ENCODE measurements at places on chromosomes 5 and 9. TPM values are rescaled to one million over a fixed set of nuclear protein-coding genes. Genes with fewer than 3 reads are reported as not detected.

IFNA21 gene
- total RNA-seq, result not detected

CEP78 gene
- 21.7 TPM for total RNA-seq

PCDHGB3 gene
- total RNA-seq, result 4.1 TPM

ASTN2 gene
- 10.0 TPM for total RNA-seq

LCN1 gene
- total RNA-seq, result not detected

NR5A1 gene
- total RNA-seq, result 1.2 TPM

SPATA31C1 gene
- not detected for total RNA-seq

- H3K4me1 ChIP-seq, result no peaks in the 10 kb centered on the region
- H3K27me3 ChIP-seq, result peaks cover 2% of the 10 kb centered on the region
- no peak overlapping the region for H3K27ac ChIP-seq
- no peaks in the 10 kb centered on the region for H3K36me3 ChIP-seq
- DNase-seq, result no peak
Observed at GRCh38 chr5:43839218-43839617, 236.2 kb downstream of the NNT start.

- no peaks in the 10 kb centered on the region for H3K4me1 ChIP-seq
- peaks cover 6% of the 10 kb centered on the region for H3K36me3 ChIP-seq
- H3K27ac ChIP-seq, result no peak overlapping the region
- no peak overlapping the region for H3K4me3 ChIP-seq
Observed at GRCh38 chr9:91786132-91786896, 163.7 kb downstream of the ROR2 start.

DNA sequence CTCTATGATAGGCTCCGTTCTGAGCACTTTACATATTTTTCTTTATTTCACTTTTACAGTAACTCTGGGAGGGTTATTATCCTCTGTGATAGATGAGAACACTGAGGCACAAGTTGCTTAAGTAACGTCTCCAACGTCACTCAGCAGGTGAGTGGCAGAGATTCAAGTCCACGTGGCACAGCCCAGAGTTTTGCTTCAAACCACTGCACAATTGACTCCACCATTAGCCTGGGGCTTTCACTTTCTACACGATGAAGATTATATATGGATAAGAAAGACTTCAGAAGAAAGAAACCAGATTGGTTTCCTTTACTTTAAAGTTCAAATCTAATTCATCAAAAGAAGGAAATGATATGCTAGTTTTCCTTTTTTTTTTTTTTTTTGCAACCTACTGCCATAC, 245.9 kb downstream of the SYK start:
- no peak for DNase-seq
- H3K27ac ChIP-seq, result no peak overlapping the region
- no peak overlapping the region for H3K4me3 ChIP-seq
- H3K27me3 ChIP-seq, result peaks cover 2% of the 10 kb centered on the region

DNA sequence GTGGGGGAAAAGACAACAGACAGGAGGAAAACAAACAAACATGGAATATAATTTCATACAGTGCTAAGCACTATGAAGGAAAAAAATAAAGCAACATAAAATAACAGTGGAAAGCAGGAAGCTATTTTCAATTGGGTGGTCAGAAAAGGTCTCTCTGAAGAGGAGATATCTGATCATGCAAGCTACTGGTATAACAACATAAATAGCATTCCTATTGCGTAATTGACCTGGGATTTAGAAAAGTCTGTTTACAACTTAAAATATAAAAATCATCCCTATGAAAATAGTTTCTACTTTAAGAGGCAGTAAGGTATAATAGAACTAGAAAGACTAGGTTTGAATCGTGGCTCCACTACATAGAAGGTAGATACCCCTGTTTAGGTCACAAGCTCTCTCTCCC, 61.4 kb downstream of the FBXW11 start:
- peaks cover 17% of the 10 kb centered on the region for H3K4me1 ChIP-seq
- DNase-seq, result no peak
- H3K27me3 ChIP-seq, result no peaks in the 10 kb centered on the region
- H3K4me3 ChIP-seq, result no peak overlapping the region
- H3K36me3 ChIP-seq, result no peaks in the 10 kb centered on the region

GRCh38 chr9:128995791-128996190, 32.3 kb downstream of the SH3GLB2 start:
- peaks cover 38% of the 10 kb centered on the region for H3K36me3 ChIP-seq
- DNase-seq, result no peak
- no peak overlapping the region for H3K4me3 ChIP-seq
- peak overlapping the region; percentile 26 for H3K27ac ChIP-seq

- DNase-seq, result no peak
- peaks cover 8% of the 10 kb centered on the region for H3K4me1 ChIP-seq
- no peaks in the 10 kb centered on the region for H3K36me3 ChIP-seq
- H3K27ac ChIP-seq, result no peak overlapping the region
- peaks cover 7% of the 10 kb centered on the region for H3K27me3 ChIP-seq
Observed at GRCh38 chr5:133807348-133807747, 161.1 kb downstream of the C5orf15 start.

DNA sequence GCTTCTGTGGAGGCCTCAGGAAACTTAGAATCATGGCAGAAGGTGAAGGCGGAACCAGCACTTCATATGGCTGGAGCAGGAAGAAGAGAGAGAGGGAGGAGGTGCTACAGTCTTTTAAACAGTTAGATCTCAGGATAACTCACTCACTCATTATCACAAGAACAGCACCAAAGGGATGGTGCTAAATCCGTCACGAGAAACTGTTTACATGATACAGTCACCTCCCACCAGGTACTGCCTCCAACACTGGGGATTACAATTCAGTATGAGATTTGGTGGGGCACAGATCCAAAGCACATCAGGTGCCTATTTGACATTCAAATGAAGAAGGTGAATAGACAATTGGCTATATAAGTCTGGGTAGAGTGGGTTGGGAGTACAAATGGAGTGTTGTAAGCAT, 35.2 kb downstream of the FKTN start:
- DNase-seq, result no peak
- peaks cover 5% of the 10 kb centered on the region for H3K27me3 ChIP-seq
- no peak overlapping the region for H3K27ac ChIP-seq
- H3K36me3 ChIP-seq, result peaks cover 23% of the 10 kb centered on the region
- no peak overlapping the region for H3K4me3 ChIP-seq

DNA sequence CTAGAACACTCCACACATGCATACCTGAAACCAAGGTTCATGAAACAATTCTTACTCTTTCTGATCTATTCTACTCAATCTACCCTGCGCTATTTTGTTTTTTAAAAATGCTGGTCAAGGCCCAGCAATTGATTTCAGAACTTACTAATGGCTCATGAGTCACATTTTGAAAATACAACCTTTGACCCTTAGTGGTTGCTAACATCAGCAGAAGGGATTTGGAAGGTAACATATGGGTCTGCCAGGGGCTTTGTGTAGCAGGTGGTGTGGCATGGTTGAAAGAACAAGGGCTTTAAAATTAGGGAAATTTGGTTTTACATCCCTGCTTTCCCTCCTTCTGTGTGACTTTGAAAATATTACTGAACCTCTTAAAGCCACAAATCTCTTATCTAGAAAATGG, 101.4 kb downstream of the ATG10 start:
- no peak for DNase-seq
- H3K4me3 ChIP-seq, result no peak overlapping the region
- H3K4me1 ChIP-seq, result no peaks in the 10 kb centered on the region
- no peaks in the 10 kb centered on the region for H3K36me3 ChIP-seq

DNA sequence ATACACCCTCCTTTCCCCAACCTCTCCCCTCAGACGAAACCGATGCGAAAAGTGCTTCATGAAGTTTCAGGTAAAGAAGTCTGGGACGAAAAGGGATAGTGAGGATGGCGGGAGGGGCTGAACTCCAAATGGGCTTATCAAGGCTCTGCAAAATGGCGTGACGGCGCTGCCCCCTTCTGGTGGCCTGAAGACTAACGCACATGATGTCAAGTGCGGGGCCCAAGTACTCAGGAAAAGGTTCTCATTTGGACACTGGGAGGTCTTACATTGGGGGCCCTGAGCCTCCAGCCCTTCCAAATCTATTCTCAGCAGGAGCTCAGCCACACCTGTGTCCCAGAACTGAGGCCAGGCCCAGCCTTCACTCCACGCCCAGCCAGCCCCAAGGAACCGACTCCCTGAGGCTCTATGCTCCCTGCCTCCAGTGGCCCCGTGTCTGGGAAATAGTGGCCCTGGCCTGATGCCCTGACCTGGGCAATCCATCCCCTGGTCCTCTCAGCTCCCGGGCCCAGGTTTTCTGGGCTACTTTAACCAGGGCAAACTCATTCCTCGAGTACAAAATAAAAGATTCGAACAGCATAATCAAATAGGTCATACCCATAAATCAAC, 119.9 kb downstream of the KCNIP1 start:
- no peaks in the 10 kb centered on the region for H3K36me3 ChIP-seq
- H3K27me3 ChIP-seq, result peaks cover 3% of the 10 kb centered on the region
- H3K4me3 ChIP-seq, result no peak overlapping the region

- no peak overlapping the region for H3K27ac ChIP-seq
- H3K36me3 ChIP-seq, result peaks cover 9% of the 10 kb centered on the region
- H3K27me3 ChIP-seq, result no peaks in the 10 kb centered on the region
- peaks cover 19% of the 10 kb centered on the region for H3K4me1 ChIP-seq
- H3K4me3 ChIP-seq, result no peak overlapping the region
- DNase-seq, result no peak
Observed at GRCh38 chr5:15566306-15566705, 66.3 kb downstream of the FBXL7 start.

DNA sequence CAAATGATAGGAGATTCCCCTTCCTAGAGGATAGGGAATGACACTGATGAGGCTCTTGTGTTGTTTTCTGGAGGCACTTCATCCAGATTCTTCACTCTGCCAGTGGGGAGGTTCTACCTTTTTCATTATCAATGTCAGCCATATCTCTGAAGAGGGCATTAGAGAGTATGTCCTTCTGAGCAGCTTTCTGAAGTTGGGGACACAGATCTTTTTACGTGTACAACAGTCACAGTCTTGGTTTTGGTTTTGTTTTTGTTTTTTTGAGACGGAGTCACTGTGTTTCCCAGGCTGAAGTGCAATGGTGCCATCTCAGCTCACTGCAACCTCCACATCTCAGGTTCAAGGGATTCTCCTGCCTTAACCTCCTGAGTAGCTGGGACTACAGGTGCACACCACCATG, 22.6 kb downstream of the CENPH start:
- H3K4me1 ChIP-seq, result no peaks in the 10 kb centered on the region
- peaks cover 1% of the 10 kb centered on the region for H3K27me3 ChIP-seq
- H3K4me3 ChIP-seq, result no peak overlapping the region
- no peak for DNase-seq
- H3K36me3 ChIP-seq, result no peaks in the 10 kb centered on the region

DNA sequence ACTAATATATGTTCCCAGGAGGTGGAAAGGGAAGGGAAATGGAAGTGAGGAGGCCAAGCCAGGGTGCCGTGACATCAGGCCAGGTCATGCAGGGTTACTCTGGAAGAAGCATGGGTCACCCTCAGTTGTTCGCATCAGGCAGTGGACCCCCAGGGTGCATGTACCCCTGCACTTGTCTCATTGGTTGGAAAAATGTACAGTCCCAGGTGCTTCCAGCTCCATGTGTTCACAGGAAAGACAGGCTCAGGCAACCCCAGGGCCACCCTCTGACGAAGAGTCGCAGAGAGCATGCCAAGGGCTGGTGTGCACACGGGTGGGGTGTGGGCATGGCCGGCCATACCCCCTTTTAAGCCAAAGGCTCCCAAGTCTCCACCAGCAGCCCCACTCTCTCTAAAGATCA, 208.9 kb downstream of the AOPEP start:
- H3K27ac ChIP-seq, result no peak overlapping the region
- peaks cover 11% of the 10 kb centered on the region for H3K27me3 ChIP-seq
- no peak overlapping the region for H3K4me3 ChIP-seq
- no peak for DNase-seq

DNA sequence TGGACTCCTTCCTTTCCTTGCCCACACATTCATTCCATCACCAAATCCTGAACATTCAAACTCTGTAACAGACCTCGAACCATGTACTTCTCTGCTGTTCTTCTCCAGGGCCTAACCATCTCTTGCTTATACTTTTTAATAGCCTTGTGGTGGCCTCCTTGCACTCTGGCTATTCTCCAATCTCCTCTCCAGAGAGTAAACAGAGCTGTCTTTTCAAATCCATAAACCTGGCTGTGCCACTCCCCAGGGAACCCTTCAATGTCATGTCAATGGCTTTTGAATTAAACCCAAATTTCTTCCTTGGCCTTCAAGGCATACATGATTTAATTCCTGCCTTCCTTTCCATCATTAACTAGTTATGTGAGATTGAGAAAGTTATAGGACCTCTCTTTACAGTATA, 277.6 kb upstream of the EFNA5 start:
- no peaks in the 10 kb centered on the region for H3K36me3 ChIP-seq
- H3K4me3 ChIP-seq, result no peak overlapping the region
- H3K27ac ChIP-seq, result no peak overlapping the region

GRCh38 chr5:157449011-157449723, 10.8 kb upstream of the NIPAL4 start:
- H3K27me3 ChIP-seq, result peaks cover 2% of the 10 kb centered on the region
- H3K4me1 ChIP-seq, result peaks cover 3% of the 10 kb centered on the region
- DNase-seq, result no peak
- no peak overlapping the region for H3K27ac ChIP-seq
- no peaks in the 10 kb centered on the region for H3K36me3 ChIP-seq

- H3K4me1 ChIP-seq, result peaks cover 10% of the 10 kb centered on the region
- H3K27ac ChIP-seq, result no peak overlapping the region
- H3K27me3 ChIP-seq, result no peaks in the 10 kb centered on the region
- H3K4me3 ChIP-seq, result no peak overlapping the region
- DNase-seq, result no peak
Observed at GRCh38 chr5:76351176-76351575, 51.9 kb upstream of the IQGAP2 start.

- DNase-seq, result peak; percentile 78
- H3K27ac ChIP-seq, result no peak overlapping the region
- peaks cover 30% of the 10 kb centered on the region for H3K36me3 ChIP-seq
- peaks cover 31% of the 10 kb centered on the region for H3K4me1 ChIP-seq
- H3K27me3 ChIP-seq, result peaks cover 10% of the 10 kb centered on the region
Observed at GRCh38 chr9:127825319-127826051, 22.8 kb downstream of the FPGS start.

DNA sequence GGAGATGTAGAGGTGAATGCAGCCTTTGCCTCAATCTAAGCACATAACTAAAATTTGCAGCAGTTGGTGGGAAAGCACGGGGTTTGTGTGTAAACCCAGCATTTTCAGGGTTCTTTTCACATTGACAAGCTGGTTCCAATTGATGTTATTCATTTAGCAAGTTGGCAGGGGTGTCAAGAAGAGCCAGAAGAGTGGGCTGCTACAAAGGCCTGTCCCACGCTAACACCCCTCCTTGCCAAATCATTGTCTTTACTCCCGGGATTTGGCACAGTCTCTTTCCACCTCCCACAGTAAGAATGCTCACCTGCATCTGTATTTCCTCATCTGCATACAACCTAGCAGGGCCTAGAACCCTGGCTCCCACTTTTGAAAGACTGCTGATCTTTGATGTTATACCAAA, 11.8 kb downstream of the RGMB start:
- no peak for DNase-seq
- no peak overlapping the region for H3K27ac ChIP-seq
- no peak overlapping the region for H3K4me3 ChIP-seq
- H3K27me3 ChIP-seq, result no peaks in the 10 kb centered on the region
- H3K36me3 ChIP-seq, result peaks cover 4% of the 10 kb centered on the region

GRCh38 chr5:137822158-137822764, 45.4 kb upstream of the MYOT start:
- no peaks in the 10 kb centered on the region for H3K36me3 ChIP-seq
- peak; percentile 53 for DNase-seq
- no peak overlapping the region for H3K27ac ChIP-seq

- no peak for DNase-seq
- no peaks in the 10 kb centered on the region for H3K36me3 ChIP-seq
Observed at GRCh38 chr5:86546044-86546443, 71.7 kb upstream of the COX7C start.

Measured in endothelial cell (in vitro differentiated cells).